Hindlimb muscle (tissue), 1 donor: ENCODE measurements at places on chromosomes 2 and 18.

GRCh38 chr2:12847694-12848575 lies 131.2 kb downstream of the TRIB2 start:
- DNase-seq: no peak

DNA sequence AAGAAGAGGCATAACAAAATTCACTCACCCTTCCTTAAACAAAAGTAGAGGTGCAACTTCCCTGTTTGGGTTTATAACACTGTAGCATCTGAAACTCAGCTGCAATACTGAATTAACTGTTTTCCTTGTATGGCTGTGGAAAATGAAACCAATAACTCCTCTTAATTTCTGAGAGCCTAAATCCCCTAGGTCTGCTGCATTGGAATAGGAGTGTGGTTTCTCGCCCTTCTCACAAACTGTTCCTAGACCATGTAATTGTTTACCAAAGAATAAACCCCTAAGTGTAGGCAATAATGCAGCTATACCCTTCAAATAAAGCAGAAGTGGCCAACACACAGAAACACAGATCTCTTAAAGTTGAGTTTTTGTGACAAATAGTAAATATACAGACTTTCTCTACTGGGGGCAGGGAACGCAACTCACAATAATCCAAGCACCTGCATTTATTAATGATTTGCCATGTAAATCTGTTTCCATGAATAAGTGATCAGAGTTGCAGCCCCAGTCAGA lies 52.0 kb downstream of the RASGRP3 start:
- DNase-seq: no peak

DNA sequence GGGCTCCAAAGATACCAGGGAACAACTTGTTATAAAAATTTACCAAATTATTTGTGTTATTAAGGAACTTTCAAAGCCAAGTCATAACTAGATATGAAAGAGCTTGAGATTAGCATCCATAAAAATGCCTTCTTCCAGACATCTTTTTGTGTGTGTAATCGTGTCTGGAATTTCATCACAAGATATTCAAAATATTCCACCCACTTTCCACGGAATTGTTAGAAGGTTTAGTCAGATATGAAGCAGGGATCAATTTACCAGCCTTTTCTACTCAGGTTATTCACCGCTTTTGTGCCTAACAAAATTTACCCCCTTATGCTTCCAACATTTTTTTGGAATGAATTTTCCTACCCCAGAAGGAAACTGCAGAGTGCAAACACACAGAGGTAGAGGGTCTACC lies 130.2 kb upstream of the ACVR2A start:
- DNase-seq: no peak

DNA sequence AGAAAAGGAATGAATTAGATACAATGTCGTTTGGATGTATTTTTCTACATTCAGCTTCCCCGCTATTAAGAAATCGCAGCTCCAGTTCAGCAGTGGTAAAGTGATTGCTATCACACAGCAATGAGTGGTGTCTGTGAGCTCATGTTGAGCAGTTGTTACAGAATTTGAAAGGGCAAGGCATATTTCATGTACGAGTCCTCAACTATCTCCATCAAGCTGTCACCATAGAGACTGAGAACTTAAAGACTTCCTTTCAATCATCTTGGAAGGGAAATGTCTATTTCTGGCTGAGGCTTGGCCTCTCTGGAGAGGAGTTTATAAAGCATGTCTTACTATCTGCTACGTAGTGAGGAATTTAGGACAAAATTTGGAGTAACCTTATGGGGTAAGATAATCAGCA lies 24.4 kb upstream of the FAM117B start:
- no peak for DNase-seq

DNA sequence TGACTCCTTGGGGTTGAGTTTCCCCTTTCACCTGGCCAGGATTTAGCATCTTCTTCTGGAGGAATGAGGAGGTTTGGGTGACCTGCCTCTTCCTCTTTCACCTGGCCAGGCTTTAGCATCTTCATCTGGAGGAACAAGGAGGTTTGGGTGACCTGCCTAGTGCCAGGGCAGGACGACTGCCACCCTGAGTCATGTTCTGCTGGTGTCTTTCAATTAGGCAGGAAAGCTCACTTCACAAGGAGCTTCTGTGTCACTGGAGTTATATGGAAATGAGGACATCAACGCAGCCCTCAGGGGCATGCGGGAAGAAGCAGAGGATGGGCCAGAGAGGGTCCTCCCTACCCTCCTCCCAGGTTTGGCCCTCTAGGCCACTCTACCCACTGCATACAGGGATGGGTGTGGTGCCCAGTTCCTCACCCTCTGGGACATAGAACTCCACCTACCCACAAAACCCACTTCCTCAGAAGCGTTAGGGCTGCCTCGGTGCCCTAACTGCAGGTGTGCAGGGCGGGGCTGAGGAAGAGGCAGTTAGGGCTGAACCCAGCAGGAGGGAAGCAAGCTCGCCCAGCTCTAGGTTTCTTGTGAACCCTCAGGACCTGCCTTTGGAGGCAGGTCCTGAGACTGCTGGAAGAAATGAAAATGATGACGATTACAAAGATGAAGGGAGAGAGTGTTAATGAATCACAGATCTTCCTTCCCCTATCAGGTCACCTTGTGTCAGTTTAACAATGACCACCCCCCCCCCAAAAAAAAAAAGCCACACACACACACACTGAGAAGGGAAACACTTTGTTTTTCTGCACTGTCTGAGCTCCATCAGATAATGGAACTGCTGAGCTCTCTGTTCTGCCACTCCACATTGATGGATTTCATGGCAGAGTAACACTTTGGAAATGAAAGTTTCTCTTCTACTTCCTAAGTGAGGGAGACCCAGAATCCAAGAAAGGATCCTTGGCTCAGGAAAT lies 71.0 kb downstream of the ARL4C start:
- no peak for DNase-seq

GRCh38 chr2:96546321-96546720 lies 9.8 kb downstream of the ARID5A start:
- no peak for DNase-seq

GRCh38 chr18:45652303-45653080 lies 37.2 kb downstream of the SLC14A2 start:
- DNase-seq: no peak

DNA sequence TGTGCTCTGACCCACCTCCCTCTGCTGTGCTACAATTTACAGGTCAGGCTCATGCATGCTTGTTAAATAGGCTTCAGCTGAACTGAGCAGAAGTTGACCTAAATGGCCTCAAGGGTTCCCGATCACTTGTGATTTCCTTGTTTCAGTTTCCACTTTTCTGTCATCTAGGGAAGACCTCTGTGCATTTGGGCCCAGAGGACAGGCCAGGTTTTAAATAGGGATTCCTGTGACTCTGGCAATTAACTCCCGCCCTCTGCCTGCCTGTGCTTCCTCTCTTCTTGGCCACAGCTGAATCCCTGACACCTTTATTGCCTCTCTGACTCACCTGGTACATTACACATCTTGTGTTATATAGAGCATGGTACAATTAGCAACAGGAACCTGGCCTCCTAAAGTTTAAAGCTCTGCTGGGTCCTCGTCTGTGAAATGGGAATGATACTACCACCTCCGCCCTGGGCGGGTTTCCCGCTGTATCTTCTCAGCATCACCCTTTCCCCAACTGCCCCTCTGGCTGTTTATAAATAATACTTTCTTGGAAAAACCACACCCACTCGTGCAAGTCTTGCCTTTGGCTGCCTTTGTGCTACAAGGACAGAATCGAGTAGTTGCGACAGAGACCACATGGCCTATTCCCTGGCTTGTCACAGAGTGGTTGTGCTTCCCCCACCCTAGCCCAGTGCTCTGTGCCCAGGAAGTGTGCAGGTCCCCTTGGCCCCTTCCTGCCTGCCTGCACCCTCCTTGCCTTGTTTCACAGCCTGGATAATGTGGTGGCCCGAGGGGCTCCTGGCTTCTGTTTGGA lies 7.9 kb downstream of the CABLES1 start:
- no peak for DNase-seq

DNA sequence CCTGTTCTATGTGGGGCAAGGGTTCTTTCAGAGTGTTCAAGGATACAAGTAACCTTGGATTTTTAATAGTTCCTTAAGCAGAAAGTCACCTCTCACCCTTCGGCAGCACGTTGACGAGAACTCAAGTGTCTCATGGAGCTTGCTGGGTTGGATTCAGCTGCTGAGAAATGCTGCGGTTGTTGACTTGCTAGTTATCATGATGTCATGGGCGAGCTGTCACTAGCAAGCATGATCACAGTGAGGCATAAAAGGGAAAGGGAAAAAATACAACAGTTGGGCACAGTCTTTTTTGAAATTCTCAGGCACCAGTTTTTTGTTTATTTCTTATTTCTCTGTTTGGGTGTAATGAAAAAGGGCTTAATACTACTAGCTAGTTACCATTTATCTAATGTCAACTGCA lies 53.2 kb downstream of the ADCYAP1 start:
- no peak for DNase-seq

GRCh38 chr2:41414486-41415230 lies 633.2 kb upstream of the PKDCC start:
- DNase-seq: no peak

DNA sequence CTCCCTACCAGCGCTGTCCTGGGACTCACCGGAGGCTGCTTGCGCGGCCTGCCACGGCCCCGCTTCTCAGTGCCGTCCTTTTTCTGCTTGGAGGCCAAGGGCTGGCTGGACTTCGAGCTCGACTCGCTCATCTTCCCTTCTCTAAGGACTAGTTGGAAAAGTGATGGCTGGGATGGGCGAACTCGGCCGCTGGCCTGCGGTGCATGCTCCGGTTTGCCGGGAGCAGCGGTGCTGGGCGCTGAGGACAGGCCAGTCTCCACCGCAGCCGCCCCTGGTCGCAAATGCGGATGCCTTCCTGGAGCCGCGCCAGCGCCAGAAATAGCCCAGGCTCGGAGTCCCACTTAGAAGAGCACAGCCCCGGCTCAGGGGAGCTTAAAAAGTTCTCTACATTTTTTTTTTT lies 3.1 kb downstream of the C2orf81 start:
- DNase-seq: no peak

- no peak for DNase-seq
Measured at GRCh38 chr2:96118698-96119388, 2.5 kb upstream of the ADRA2B start.

GRCh38 chr18:57561728-57562423 lies 24.6 kb downstream of the FECH start:
- no peak for DNase-seq

DNA sequence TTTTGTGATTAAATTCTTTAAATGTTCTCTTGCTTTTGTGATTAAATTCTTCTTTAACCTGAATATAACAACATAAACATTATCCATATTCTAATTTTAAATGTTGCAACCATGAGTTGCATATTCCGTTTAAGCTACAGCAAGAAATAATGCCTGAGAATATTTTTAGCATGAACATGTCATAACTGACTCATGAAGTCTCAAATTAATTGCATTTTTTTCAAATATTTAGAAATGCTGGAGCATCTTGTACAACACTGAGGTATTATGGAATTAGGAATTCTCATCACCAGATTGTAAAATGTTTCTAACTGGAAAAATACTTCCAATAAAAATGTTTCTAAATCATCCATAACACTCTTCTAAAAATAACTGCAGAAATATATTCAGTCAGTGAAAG lies 14.7 kb downstream of the ROCK2 start:
- no peak for DNase-seq

- DNase-seq: no peak
Measured at GRCh38 chr18:11587846-11588245, 21.6 kb upstream of the SLC35G4 start.

DNA sequence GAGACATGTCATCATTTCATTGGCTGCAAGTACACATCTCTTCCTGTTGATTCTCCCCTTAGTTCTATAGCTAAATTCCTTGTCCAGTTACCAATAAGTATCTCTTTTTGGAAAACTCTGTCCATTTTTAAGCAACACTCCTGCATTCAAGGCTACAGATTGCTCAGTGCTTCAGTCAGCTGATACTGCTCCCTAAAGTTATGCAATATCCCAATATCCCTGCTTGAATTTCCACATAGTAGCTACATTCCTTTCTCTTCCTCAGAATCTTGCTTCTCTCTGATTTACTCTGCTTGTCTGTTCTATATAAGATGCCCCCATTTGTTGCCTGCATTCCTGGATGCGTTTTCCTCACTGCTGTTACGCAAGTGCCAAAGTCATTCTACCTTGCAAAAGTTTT lies 109.8 kb downstream of the PARD3B start:
- DNase-seq: no peak

DNA sequence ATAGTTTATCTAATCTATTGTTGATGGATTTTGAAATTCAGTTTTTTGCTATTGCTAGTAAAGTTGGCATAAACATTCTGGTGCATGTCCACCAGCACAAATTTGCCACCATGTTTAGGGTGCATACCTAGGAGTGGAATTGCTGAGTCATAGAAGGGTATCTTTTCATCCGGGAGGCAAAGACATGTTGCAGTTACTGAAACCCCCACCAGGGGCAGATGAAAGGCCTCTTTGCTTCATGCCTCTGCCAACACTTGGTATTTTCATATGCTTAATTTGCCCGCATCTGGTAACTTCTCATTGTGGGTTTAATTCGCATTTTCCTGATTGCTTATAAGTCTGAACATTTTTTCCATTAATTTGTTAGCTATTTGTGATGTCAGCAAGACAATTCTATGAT lies 8.2 kb downstream of the DCC start:
- DNase-seq: no peak

DNA sequence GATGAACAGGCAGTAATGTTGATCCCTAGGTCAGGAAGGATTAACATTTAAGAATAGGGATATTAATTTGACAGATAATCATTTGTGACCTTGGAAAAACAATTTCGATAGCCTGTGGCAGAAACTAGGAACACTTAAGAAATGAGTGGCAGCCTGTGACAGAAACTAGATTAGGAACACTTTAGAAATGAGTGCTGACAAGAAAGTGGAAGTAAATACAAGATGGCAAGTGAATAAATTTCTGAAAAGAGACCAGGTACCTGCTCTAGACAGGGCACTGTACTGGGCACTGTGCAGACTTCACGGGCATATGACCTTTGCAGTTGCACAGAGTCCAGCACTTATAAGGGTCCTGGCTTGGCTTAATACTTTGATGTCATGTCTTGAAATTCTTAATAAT lies 5.5 kb upstream of the HNRNPA3 start:
- DNase-seq: no peak

GRCh38 chr2:205692104-205692503 lies 9.8 kb downstream of the NRP2 start:
- no peak for DNase-seq

DNA sequence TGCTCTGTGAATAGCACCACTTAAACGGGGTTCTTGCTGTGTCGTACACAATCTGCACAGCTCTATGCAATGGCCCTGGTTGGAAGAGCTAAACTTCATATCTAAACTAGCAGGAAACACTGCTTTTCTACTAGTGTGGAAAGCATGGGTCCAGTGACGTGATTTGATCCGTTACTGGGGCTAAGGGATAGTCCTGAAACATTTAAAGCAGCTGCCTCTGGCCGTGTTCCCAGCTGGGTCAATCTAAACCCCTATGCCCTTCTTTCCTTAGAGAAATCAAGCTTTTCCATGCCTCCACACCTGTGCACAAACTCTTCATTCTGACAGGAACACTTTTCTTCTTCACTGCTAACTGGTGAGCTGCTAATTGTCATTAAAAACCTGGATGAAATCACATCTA lies 5.4 kb upstream of the IGFBP5 start:
- DNase-seq: no peak
